Hypothalamus (tissue), 51 donors: ENCODE measurements at places on chromosomes 2 and 18.

DNA sequence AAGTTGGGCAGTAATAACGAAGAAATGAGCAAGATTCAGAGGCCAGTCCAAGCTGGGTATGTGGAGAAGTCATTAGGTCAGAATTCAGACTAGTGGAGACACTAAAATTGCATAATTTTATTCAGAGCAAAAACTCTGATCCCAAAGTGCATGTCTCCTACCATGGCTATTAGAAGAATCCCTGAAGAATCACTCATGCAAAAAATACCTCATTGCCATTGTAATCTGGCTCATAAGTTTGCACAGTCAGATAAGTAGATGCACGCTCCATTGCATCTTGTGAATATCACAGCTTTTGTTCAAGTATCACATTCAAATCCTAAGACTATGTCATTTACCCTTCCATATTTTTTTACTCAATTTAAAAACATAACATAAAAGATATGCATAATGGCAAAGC lies 692.2 kb upstream of the KLHL29 start:
- DNase-seq: no peak

GRCh38 chr18:11850821-11851145 lies 430 bp upstream of the CHMP1B start:
- DNase-seq: no peak

DNA sequence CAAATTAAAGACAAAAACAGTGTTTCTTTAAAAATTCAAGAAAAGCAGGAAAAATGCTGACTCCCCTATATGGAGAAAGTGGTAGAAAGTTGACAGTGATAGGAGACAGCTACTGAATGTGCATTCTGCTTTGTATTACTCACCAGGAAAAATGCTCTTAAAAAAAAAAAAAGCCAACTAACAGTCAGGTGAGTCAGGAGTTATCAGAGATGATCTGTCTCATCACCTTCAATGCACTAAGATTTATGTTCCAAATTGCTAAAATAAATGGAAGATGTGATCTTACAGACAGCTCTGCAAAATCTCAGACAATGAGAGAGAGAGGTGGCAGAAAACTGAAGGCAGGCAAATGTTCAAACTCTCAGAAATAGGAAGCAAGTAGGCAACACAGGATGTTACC lies 47.6 kb upstream of the ZNF521 start:
- DNase-seq: no peak

- DNase-seq: no peak
Observed at GRCh38 chr18:26021061-26021754, 69.2 kb downstream of the SS18 start.

DNA sequence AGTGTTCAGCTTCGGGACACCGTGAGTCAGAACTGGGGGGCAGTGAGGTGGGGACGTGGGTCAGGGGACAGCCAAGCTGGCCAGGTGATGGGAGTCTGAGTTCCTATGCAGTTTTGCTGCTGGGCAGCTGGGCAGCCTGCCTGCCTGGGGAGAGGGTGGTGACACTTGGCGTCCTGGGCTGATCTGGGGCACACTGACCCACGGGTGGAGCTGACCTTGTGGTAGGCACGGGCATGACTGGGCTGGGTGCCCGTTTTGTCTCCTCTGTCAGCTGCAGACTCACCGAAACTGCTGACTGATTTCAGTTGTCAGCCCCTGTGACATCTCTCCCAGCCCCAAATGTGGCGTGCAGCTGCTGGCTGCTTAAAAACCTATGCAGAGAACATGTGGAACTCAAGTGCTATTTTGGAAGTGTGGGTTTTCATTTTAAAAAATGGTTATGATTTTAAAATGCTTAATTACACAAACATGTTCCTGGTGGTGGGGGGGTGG lies 32.6 kb upstream of the E2F6 start:
- peak; percentile 79 for DNase-seq

GRCh38 chr2:203708846-203709396 lies 2.5 kb downstream of the CD28 start:
- DNase-seq: no peak

GRCh38 chr2:127196549-127196948 lies 23.6 kb downstream of the CYP27C1 start:
- no peak for DNase-seq

GRCh38 chr2:184908966-184909365 lies 310.6 kb downstream of the ZNF804A start:
- no peak for DNase-seq

DNA sequence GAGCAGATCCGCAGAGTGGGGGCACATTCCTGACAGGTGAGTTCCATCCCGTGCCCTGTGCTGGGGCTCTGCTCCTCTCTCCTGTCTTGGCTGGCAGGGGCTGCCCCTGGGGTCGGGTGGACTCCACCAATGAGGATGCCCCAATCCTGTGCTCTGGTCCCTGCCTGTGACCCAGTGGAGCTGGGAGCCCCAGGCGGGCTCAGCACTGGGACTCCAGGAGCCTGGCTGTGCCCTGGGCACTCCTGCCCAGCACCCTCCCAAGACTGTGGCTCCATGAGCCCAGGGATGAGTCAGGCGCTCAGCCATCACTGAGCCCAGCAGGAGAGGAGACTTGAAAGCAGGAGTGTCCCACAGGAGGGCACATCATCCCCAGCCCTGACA lies 53.9 kb downstream of the MBP start:
- no peak for DNase-seq

DNA sequence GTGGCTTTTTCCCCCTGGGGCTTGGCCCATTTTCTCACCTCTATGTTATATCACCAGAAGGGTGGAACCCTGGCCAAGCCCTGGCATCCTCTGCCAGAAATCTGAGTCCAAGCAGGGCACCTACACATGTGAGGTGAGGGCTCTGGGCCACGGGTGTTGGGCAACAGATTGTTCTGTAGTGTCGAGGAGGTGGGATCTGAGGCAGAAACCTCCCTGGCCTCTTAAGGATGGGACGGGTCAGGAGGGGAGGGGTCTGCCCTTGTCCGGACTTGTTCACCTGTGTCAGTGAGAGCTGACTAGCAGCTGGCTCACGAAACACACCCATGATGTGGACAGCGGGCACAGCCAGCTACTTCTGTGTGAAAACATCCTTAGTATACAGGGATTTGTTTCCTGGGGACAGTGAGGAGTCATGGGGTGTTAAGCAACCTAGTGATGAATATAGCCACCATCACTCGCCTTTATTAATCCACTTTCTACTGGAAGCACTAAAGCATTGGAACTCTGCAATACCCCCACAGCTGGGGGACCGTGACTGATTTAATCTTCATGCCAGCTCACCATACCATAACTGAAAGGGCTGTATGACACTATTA lies 35.6 kb downstream of the EPAS1 start:
- no peak for DNase-seq

DNA sequence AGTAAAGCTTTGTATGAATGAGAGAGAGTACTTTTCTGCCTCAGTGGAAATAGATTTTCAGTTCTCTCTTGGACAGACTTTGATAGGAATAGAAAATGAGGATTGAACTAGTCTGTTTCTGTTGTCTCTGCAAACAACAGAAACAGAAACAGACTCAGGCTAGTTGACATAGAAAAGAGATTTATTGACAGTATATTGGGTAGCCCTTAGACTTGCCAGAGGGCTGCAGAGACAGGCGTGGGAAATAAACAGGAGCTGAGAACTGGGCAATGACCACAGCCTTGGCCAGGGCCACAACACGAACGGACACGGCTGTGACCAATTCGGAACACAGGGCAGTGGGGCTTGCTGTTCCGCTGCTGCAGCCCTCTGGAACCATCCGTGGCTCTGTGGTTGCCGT lies 30.5 kb upstream of the YWHAQ start:
- no peak for DNase-seq

DNA sequence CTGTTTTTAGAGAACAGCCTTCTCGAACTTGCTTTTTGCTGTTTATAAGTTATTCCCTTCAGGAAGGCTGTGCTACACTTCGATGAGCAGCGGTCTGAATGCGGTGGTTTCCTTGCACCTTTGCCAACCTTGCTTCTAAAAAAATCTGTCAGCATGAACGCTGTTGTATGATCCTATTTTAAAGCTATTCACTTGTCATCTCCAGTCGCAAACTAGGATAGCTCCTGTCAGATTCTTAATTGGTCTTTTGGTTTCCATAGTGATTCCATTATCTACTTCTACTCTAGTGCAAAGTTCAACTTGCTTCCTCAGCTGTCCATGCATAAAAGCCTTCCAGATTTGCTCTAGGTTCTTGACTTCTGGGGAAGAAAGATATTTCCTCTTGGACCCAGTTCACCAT lies 76.3 kb upstream of the GALNT3 start:
- no peak for DNase-seq

- no peak for DNase-seq
Observed at GRCh38 chr2:3661149-3661660, 3.2 kb downstream of the ALLC start.

DNA sequence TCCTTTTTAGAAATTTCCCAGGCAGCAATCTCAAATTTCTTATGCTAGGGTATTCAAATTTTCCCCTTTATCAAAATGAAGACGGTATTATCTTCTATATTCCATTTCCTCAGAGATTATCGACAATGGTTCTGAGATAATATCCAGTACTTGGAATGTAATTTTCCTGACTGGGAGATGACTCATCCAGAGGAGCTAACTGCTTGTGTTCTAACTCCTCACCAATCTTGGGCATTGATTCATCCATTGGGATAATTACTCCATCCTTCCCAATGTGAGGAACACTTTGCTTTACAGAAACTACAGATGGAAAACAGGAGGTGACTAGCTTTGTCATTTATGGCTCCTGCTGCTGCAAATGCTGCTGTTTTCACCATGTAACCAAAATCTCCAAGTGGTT lies 239.4 kb upstream of the LYPD1 start:
- no peak for DNase-seq
